ENCODE measurements at places on chromosomes 4 and X.

DNA sequence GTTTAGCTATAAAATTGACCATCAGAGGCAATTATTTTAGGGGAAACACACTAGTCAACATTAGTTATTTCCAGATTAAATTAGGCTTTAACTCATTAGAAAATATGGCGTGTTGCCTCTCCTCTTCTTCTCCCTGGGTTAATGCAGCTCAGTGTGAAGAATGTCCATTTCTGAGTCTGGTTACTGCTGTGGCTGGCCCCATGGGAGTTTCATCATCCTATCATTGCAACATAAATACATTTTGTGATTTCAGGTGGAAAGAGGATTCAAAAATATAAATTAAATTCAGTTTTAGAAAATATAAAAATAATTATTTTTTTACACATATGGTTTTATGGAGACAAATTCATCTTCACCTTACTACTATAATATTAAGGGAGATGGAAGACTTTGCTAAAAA is 288.5 kb upstream of the ARSJ start:
- no peak for DNase-seq

- no peak for DNase-seq
Measured at GRCh38 chr4:6338175-6338950, 68.7 kb downstream of the WFS1 start.

DNA sequence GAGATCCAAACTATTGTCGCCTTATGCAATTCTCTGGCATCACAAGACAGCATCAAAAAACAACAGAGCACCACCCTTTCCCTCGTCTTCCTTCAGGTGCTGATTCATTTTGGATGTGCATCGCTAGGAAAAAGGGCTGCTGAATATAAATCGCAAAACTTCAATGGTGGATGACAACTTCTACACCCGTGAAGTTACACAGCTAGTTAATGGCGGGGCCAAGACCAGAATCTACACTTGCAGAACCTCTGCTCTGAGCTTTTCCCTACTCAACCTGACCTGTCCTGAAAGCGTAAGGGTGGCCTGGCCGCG is 674 bp downstream of the GNPDA2 start:
- DNase-seq = no peak

GRCh38 chrX:2933125-2933900 is 4.2 kb upstream of the ARSD start:
- no peak for DNase-seq

- no peak for DNase-seq
Measured at GRCh38 chr4:1489639-1489995, 83.4 kb upstream of the NKX1-1 start.

- DNase-seq = no peak
Measured at GRCh38 chr4:98602270-98602669, 56.1 kb downstream of the TSPAN5 start.

- DNase-seq = no peak
Measured at GRCh38 chrX:24294619-24295018, 19.2 kb downstream of the SUPT20HL2 start.

DNA sequence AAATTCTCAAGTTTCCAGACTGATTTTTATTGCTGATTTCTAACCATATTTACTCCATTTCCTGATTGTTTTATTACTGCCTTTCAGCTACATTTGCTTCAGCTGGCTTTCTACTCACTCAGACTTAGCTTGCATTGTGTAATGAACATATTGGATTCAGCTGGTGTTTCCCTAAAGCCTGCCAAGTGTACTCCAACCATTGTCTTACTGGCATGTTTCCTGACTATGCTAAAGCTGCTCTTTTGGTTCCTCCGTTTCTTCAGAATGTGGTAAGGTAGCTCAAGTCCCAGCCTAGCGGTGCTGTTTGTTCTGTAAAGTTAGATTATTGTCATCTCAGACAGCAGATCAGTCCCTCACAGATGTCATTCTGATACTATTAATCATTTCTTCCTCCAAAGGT is 53.1 kb upstream of the GLRA2 start:
- DNase-seq = no peak

DNA sequence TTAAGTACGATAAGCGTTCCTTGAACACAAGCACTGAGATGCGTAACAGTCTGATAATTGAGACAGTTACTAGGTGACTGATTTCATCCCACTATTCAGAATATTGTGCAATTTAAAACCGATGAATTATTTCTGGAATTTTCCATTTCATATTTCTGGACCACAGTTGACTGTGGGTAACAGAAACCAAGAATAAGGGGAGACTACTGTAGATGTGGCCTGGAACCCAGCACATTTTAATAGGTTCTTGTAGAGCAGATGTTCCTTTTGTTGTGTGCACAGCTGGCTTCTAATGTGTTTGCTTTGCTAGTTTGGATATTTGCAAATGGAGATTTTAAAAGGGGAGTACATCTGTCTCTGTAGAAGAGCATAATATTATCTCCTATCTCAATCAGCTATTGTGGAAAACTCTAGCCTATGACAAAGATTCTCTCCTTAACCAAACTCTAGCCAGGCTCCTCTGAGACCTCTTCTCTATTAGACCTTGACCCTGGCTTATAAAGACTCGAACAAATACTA is 16.4 kb downstream of the NAAA start:
- no peak for DNase-seq

GRCh38 chr4:123018396-123018775 is 96.0 kb upstream of the NUDT6 start:
- DNase-seq = no peak

GRCh38 chr4:173521467-173522159 is 8.4 kb downstream of the HAND2 start:
- DNase-seq = no peak

- DNase-seq = no peak
Measured at GRCh38 chr4:851701-852430, 25.9 kb upstream of the CPLX1 start.

- DNase-seq = no peak
Measured at GRCh38 chr4:25993395-25994185, 79.6 kb downstream of the SMIM20 start.

- DNase-seq = no peak
Measured at GRCh38 chrX:78327370-78328086, at the start of gene CYSLTR1. CYSLTR1 (minus strand) TSS chrX:78327611; CDS start chrX:78273746, 53,865 bp downstream.

DNA sequence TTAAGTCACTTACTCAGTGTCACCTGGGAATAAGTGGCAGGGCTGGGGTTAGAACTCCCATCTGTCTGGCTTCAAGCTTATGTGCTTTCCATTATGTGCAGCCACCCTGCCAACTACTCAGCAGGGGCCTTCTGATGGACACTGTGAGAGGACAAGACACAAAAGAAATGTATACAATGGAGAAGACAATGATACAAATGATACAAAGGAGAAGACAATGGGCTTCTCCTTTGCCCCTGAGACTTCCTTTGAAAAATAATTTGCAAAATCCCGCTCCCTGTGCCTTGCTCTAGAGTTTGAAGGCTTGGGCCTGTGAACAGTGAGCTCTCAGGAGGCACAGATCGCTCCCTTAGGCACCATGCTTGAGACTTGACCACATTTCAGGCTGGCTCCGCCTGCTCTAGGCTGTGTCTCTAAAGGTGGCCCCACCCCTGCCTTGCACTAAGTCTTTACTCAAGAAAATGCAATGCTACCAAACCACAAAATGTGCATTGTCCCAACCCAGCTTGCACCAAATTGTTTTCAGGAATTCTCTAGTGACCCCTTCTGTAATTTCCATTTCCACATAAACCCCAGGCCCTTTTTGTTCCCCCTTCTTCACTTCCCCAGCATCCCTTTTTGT is 27.1 kb upstream of the STX18 start:
- no peak for DNase-seq

DNA sequence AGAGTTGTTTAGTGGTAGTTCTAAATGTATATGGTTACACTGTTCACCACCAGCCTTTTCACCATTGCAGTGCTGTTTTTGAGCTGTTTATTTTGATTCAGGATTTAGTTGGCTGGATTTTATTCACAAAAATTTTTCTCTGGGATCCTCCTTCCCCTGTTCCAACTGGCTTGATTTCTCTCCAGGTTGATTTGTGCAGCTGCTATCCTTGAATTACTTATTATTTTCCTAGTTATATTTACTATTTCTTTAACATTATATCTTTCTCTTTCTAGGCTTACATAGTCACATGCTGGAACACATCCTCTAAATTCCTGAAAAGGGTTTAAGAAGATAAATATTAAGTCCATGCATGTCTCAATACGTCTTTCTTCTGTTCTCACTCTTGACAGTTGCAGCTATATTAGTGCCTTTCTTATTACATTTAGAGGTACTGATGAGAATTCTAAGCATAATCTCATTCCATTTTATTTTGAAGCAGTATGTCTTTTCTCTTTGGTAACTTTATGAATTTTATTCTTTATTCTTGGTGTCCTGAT is 82.2 kb downstream of the SUPT20HL2 start:
- DNase-seq = no peak

DNA sequence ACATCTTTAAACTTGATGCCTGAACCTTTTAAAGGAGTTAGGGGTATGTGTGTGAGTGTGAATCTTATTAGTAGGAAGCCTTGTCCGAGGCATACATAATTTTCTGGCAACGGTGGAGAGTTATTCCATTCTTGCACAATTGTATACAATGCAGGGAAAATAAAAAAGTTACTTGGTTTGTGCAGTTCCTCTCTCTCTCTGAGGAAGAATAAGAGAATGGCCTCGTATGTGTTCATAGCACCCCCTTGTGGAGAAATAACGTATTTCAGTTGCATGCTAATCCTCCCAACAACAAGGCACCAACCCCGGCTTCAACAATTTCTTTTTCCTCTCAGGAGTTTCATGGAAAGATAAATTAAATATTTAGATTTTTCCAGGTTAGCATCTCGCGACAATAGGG is 33.7 kb upstream of the FGF13 start:
- peak; percentile 38 for DNase-seq

DNA sequence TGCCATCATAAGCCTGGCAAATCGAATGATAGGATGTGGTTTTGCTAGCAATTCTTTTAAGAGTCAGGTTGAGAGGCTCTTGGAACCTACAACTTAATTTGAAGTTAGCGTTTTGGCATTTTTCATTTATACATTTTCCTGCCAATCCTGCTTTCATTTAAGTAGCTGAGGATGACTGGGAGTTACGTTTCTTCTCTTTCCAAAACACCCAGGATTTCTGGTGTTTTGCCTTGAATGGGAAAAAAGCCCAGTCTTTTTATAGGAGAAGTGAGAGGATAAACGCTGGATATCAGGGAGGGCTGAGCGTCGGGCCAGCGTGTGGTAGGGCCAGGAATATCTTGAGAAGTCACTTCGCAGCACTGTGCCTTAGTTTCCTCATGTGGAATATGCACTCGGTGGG is 174.2 kb upstream of the HAND2 start:
- DNase-seq = no peak

GRCh38 chrX:44456685-44457084 is 86.0 kb downstream of the FUNDC1 start:
- no peak for DNase-seq

GRCh38 chrX:39688576-39689375 is 409.0 kb downstream of the BCOR start:
- DNase-seq = peak; percentile 12

DNA sequence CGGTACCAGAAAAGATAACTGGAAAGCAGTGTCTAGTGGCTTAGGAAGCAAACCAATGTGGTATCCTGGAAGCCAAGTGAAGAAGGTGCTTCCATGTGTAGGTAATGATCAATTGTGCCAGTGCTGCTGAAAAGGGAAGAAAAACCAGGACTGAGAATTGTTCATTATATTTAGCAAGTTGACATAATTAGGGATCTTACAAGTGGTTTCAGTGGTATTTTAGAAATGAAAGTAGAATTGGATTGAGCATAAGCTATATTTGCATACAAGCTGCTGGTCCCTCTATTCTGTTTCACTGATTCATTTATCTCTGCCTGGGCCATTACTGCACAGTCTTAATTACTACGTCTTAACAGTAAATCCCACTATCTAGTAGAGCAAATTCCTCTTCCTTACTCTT is 32.3 kb downstream of the PRDM8 start:
- no peak for DNase-seq

DNA sequence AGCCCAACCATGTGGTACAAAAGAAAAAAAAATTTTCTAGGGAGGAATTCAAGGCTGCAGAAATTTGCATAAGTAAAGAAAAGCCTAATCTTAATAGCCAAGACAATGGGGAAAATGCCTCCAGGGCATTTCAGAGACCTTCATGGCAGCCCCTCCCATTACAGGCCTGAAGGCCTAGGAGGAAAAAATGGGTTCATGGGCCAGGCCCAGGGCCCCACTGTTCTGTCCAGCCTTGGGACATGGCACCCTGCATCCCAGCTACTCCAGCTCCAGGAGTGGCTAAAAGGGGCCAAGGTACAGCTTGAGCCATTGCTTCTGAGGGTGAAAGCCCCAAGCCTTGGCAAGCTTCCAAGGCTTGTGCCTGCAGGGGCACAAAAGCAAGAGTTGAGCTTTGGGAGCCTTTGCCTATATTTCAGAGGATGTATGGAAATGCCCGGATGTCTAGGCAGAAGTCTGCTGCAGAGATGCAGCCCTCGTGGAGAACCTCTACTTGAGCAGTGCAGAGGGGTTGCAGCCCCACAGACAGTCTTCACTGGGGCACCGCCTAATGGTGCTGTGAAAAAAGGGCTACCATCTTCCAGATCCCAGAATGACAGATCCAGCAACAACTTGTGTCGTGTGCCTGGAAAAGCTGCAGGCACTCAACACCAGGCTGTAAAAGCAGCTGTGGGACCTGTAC is 111.0 kb downstream of the ANXA10 start:
- DNase-seq = no peak

DNA sequence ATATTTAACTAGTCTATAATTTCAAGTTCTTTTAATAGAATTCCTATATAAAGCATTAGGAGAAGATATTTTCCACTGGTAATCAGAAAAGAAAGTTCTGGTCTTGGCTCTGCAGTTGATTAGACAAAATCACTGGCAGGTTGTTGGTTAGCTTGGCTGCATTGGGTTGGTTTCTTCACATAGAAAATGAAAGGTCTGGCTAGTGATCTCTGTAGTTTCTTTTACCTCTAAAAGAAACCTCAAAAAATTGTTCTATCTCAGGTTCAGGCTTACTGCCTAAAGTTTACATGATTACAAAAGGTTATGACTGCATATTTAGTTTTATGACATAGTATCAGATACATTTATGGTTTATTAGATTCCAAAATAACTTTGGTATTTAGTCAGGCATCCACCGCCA is 95.8 kb upstream of the NAP1L5 start:
- DNase-seq = no peak

DNA sequence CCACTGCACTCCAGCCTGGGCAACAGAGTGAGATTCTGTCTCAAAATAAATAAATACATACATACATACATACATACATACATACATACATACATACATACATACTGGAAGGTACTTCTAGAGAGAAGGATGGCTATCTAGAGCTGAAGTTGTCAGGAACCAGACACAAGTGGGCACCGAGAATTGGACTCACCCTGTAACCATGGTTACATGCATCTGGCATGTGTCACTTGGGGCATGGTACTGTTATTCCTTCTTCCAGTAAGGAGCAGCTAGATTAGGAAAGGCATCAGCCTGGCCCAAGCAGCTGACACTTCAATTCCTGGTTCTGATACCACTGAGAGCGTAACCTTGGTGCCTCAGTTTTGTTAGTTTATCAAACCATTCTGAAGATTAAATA is 127.1 kb downstream of the SH3KBP1 start:
- DNase-seq = no peak

DNA sequence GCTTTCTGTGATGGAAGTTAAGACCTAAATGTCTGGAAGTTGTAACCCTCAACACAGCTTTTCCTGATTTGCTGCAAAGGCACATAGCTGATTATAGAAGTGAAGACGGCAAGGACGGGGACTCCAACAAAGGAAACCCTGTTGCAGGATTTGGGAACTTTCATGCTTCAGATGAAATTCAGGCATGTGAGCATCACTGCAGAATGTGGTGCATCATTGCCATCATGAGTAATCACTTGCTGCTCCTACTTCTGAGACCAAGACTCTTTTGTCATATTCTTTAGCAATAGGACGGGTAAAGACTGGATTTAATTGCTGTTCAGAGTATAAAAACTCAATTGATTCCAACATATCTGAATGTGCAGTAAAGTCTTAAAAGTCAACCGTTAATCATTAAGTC is 35.8 kb downstream of the YIPF6 start:
- DNase-seq = no peak

Data from CMK (cell line).